Uterine smooth muscle cell (primary cell): ENCODE measurements at places on chromosomes 7 and 10. TPM values are rescaled to one million over a fixed set of nuclear protein-coding genes. Genes with fewer than 3 reads are reported as not detected.

RBP4 gene
- not detected in 2 replicates for total RNA-seq

ASIC3 gene
- total RNA-seq: under 0.01 and 0.75 TPM in 2 replicates

GPRIN2 gene
- total RNA-seq: not detected in 2 replicates

PKD1L1 gene
- total RNA-seq: under 0.01 TPM in 2 replicates

PDZD7 gene
- 1.4 and 2.1 TPM in 2 replicates for total RNA-seq

ANKRD61 gene
- total RNA-seq: 0.44 TPM in 1 of 2 replicates, not detected in the other

SEMA3A gene
- total RNA-seq: 19.1 and 113 TPM in 2 replicates
